ENCODE measurements at places on chromosomes 4 and X.

GRCh38 chr4:139184129-139184528, 7.1 kb upstream of the ELF2 start:
- no peak for DNase-seq

- no peak for DNase-seq
Measured at GRCh38 chrX:41105005-41105404, 19.8 kb downstream of the USP9X start.

DNA sequence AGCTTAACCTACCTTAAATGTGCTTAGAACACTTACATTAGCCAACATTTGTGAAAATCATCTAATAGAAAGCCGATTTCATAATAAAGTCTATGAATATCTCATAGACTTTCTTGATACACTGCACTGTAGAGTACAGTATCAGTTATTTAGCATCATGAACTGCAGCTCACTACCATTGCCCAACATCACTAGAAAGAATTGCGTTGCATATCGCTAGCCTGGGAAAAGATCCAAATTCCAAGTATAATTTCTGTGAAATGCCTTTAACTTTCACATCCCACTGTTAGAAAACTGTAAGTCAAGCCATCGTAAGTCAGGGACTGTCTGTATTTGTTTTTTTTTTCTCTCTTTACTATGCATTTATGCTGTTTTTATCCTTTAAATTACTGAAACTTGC, 918.6 kb upstream of the PABPC4L start:
- no peak for DNase-seq

DNA sequence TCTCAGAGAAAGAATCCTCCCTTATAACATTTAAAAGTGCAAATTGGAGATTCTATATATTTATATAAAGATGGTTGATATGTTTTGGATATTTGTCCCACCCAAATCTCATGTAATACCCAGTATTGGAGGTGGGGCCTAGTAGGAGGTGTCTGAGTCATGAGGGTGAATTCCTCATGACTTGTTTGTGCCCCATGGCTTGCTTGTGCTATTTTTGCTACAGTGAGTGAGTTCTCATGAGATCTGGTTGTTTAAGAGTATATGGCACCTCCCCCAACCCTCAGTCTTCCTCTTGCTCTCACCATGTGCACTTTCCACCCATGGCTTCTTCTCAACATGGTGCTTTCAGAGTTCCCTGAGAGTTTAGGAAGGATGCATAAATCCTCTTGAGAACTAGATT, 9.5 kb upstream of the ANKRD50 start:
- DNase-seq: no peak

DNA sequence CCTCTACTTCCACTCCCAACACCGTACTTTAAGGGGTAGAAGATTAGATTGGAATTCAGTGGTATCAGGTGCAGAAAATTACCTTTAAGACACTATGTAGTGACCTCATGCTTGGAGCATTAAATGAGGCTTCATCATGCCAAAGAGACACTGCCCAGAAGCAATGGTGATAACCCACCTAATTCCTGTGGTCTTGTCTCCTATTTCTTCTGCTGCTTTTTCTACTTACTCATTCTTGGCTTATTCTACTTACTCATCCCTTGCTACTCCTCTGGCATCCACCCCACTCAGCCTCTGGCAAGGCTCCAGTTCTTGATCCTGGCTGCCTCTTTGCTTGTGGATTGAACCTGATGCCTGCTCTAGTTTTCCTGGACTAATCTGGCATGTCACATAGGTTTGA, 62.3 kb upstream of the ADAMTS3 start:
- DNase-seq: no peak

- no peak for DNase-seq
Measured at GRCh38 chr4:4848540-4848939, 10.9 kb upstream of the MSX1 start.

DNA sequence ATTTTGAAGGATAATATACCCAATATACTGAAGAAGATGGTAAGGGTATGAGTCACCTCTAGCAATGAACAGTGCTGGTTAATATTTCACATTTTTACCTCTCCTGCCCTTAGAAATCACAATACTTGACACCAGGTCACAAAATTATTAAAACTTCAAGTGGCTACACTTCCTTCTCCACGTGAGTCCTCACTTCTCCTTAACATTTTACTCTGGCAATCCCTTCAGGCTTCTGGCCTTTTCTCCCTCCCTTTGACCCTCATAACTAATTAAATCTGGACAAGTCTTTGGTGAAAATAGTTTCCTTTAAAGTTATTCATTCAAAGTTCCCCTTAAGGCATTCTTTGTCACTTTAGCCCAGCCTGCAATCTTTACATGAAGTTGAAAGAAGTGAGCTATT, 190.4 kb downstream of the UNC5C start:
- DNase-seq: no peak

DNA sequence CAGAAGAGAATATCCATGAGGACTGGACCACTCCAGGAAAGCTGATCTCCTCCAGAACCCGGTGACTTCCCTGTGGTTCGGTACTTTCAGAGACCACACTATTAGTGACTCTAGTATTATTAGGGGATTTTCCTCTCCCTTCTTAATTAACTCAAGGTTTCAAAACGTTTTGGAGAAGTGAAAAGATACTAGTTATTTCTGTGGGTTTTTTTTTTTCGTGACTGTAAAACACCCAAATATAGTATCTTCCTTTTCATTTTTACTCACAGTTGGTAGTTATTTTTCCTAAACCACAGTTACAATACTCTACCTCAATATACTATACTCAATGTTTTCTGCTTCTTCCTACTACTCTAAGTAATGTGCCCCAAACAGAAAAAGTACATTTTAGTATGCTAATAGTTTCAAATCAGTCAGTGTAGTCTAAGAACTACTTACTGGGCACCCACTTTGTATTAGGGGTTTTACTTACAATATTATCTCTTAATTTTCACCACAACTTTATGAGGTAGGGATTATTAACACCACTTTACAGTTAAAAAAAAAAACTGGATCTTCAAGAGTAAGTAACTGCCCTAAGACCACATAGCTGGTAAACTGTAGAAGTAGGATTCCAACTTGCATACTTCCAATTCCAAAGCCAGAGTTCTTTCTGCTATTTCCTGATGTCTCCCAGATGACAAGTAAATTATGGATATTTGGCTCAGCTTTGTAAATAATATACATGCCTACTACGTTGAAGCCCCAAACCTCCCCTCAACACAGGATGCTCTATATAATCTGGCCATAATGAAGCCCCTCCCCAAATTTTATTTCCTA, 45.0 kb downstream of the SLC9A7 start:
- DNase-seq: no peak

DNA sequence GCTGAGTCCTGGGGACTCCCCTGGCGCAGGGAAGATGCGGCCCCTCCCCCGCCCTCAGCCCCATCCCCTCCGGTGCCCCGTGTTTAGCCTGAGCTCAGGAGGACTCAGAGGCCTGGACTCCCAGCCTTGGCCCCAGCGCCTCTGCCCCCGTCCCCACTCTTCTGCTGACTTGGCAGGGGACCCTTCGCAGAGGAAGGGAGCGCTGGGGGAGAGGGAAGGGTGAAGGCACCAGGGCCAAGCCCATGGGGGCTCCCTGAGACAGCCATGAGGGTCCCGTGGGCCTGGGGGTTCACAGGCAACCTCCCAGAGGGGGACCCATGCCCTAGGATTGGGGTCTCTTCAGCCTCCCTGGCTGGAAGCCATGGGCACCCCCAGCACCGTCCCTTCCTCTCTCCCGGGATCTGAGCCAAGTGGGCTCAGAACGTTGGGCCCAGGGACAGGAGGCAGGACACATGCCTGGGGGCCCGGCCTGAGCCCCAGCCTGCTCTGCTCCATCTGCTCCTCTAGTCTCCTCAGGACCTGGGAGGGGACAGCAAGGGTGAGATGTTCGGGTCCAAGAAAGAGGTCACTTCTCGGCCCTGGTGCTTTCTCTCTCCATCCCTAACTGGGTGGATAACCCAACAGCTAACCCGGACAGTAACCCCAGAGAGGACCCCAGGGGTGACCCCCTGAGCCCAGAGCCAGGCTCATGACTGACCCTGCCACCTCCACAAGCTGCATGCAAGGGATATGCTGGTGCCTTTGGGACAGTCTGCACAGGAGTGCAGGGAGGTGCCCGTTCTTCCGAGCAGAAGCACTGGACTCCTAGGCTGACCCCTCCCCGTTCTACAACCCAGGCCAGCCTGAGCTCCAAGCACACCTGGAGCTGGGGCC, 1.5 kb upstream of the CPLX1 start:
- DNase-seq: no peak

GRCh38 chr4:153553155-153553818, 87.1 kb downstream of the TMEM131L start:
- DNase-seq: no peak

GRCh38 chr4:168784786-168785461, 225.1 kb downstream of the CBR4 start:
- DNase-seq: no peak

GRCh38 chrX:43976205-43976604, 3.0 kb upstream of the NDP start:
- no peak for DNase-seq

GRCh38 chr4:28082686-28083390, 1222.2 kb downstream of the STIM2 start:
- DNase-seq: no peak

DNA sequence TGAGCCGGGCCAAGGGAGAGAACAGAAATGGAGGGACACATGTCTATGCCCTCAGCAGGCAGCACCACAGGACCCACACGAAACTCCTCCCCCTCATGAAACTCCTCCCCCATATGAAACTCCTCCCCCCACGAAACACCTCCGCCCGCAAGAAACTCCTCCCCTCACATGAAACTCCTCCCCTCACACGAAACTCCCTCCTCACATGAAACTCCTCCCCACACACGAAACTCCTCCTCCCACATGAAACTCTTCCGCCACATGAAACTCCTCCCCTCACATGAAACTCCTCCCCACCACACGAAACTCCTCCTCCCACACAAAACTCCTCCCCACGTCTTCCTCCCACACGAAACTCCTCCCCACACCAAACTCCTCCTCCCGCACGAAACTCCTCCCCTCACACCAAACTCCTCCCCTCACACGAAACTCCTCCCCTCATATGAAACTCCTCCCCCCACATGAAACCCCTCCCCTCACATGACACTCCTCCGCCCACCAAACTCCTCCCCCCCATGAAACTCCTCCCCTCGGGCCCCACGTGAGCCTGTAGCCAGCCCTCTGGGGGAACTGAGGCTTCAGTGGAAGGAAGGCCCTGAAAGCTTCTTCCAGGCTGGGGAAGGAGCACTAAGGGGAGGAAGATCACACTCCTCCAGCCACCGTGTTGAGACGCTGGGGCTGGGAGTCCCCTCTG, 15.2 kb downstream of the ADRA2C start:
- no peak for DNase-seq

- DNase-seq: no peak
Measured at GRCh38 chr4:9771034-9771433, 10.4 kb upstream of the DRD5 start.

GRCh38 chr4:102657206-102657605, 103.6 kb downstream of the MANBA start:
- DNase-seq: no peak

DNA sequence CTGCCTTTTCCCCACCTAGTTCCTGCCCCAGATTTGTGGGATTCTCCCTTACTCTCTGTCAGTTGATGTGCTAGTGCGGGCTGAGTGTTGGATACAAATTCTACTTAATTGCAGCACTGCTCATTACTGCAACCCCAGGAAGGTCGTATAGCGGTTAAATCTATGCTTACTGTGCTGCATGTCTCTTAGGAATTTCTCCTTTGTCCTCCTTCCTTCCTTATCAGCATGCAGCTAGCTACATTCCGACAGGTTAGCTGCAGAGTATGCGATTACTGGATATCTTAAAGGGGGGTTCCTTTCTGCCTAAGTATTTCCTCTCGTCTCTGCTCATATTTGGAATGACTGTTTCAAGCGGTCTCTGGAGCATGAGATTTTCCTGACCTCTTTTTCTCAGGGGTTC, 662.8 kb downstream of the TLL1 start:
- no peak for DNase-seq

DNA sequence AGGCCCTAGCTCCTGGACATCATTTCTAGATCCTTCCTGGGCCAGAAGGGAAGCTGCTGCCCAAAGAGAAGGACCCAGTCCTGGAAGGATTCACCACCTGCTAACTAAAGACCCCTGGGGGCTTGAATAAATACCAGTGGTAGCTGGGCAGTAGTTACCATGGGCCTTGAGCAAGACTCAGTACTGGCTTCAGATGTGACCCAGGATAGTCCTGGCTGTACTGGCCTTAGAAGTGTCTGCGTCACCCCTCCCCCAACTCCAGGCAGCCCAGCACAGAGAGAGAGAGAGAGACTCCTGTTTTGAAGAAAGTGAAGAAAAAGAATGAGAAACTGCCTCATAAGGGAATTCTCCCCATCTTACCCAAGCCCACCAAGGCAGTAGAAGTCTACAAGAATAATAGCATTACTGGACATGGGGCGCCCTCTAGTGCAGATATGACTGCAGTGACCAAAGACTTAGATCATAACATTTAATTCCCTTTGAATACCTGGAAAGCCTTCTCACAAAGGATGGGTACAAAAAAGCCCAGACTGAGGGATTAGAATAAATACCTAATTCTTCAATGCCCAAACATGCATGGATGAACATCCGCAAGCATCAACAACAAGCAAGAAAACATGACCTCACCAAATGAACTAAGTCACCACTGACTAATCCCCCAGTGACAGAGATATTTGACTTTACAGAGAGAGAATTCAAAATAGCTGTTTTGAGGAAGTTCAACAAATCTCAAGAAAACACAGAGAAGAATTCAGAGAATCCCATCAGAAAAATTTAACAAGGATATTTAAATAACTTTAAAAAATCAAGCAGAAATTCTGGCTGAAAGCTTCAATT, 171.8 kb downstream of the HNRNPD start:
- DNase-seq: peak; percentile 25

- no peak for DNase-seq
Measured at GRCh38 chrX:48559636-48560035, 14.6 kb upstream of the RBM3 start.

DNA sequence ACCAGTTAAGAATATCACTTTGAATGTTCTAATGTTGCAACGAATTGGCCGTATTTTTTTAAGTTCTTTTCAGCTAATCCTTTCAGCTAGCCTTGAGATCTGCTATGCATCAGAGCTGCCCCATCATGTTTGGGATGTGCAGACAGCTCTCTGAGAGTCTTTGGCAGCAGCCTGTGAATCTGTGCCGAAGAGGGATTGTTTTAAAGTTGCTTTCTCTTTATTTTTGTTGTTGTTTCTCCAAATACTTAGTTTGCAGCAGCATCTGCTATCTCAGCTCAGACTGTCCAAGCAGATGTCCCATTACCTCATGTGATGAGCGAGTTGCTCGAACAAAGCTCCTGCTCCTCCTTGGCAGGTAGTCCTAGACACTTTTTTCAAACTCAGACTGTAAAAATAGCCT, 1002.5 kb upstream of the INTU start:
- no peak for DNase-seq

DNA sequence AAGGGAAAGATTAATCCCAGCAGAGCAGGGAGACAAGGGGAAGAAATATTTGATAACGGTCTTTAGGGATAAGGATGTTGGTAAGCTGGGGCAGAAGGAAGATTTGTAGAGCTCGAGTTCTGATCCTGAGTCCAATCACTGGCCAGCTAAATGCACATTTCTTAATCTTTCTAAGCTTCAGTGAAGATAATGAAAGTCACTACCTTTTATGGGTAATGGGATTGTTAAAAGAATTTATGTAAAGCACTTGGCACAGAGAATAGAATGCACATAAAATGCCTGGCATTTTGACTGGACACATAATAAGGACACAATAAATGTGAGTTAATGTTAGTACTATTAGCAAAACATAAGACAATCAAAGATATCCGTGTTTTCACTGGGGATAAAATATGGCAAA, 43.3 kb downstream of the NCAPG start:
- DNase-seq: no peak

- no peak for DNase-seq
Measured at GRCh38 chr4:40144716-40145115, 52.1 kb upstream of the RHOH start.

- DNase-seq: no peak
Measured at GRCh38 chrX:48611703-48612102, 14.4 kb downstream of the WDR13 start.
